Forelimb muscle (tissue), 1 donor: ENCODE measurements at places on chromosomes 4 and X. TPM values are rescaled to one million over a fixed set of nuclear protein-coding genes. Genes with fewer than 3 reads are reported as not detected.

The DCK gene
- polyA plus RNA-seq = 18.5 TPM

GRCh38 chrX:112341598-112341997, 259.0 kb upstream of the TRPC5 start:
- DNase-seq = no peak

The PPP1R2C gene
- not detected for polyA plus RNA-seq

The COMMD8 gene
- polyA plus RNA-seq = 16.1 TPM

GRCh38 chr4:123838474-123838873, 441.9 kb downstream of the SPRY1 start:
- no peak for DNase-seq

The CSAG3 gene
- not detected for polyA plus RNA-seq

GRCh38 chr4:20370274-20370673, 118.6 kb downstream of the SLIT2 start:
- no peak for DNase-seq

The CXCL10 gene
- 0.23 TPM for polyA plus RNA-seq

The PPP4R3C gene
- polyA plus RNA-seq = not detected

The PITX2 gene
- 43.4 TPM for polyA plus RNA-seq

DNA sequence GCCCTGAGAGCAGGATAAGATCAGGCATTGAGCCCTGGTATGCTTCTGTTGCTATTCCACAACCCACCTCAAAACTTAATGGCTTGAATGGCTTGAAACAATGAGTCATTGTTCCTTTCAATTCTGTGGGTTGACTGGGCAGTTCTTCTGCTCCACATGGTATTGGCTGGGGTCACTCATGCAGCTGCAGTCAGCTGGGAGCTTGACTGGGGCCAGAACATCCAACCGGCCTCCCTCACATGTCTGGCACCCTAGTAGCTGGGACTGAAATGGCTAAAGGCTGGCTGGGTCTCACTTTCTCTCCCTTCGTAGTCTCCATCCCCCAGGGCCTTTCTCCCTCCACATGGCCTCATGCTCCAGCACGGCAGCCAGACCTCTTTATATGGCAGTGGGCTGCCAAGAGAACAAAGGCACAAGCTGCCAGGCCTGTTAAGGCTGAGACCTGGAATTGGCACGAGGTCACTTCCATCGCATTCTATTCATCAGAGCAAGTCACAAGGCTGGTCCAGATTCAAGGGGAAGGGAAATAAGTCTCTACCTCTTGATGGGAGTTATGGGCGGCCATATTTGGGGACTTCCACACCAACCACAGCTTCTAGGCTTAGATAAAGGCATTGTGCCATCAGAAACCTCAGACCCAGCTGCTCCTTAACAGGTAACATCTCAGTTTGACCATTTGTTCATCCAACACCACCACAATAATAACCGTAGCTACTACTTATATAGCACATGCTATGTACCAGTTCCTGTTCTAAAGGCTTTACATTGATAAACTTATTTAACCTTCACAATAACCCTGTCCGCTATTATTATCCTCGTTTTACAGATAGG, 159.7 kb upstream of the ATP6AP2 start:
- DNase-seq = no peak

GRCh38 chr4:74097116-74097515, 1.9 kb downstream of the CXCL2 start:
- DNase-seq = no peak

DNA sequence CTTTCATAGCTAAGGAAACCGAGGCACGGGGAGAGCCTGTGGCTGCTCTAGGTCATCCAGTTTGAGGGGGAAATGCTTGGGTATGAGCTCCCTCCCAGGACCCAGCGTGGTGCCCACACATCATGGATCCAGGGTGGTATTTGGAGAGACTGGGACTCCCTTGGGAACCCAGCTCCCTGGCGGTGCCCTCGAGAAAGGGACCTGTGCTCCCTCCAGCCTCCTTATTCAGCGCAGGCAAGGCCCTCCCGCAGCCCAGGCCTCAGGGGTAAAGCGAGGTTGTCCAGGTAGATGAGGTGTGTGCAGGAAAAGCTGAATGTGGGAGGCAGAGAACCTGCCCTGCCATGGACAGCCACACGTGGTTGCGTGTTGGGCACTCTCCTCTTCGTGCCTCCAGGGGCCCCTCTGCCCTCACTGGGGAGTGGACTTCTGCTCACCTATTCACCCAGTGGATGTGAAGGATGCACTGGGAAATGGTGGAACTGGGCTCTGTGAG, 53.8 kb upstream of the GPR78 start:
- no peak for DNase-seq

GRCh38 chr4:54065282-54066087, 1.1 kb upstream of the CHIC2 start:
- no peak for DNase-seq

GRCh38 chr4:8041172-8041571, 101.5 kb upstream of the AFAP1 start:
- DNase-seq = no peak

- DNase-seq = no peak
These were observed 53.8 kb downstream of the SYNPO2 start for GRCh38 chr4:118942465-118942864.

The GBA3 gene
- not detected for polyA plus RNA-seq

DNA sequence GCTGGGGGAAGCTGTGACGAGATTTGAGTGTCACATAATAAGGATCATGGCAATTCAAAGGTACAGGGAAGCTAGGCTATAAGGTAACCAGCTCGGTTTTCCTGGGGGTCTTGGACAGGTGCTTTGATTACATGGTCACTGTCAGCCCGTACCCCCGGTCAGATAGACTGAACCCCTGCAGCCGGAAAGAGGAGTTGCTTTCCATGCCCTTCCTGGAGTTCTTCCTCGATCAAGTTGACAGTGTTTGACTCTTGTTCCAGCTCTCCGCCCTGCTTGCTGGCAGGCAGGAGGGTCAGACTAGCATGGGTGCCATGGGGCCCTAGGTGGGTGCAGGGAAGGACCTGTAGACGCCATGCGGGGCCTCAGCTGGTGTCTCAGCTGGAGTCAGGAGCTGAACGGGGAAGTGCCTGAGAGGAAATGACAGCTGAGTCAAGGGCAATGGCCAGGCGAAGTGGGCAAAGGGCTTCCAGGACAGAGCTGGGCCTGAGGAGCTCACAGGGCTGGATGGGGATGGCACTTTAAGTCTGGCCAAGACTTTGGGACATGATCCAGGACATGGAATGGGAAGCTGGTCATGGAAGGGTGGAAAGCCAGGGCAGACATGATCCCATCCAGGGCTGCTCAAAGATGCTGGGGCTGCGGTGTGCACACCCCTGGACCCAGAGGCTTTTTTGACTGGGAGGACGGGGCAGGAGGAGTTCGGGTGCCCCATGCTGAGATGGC, 1.6 kb downstream of the TMEM187 start:
- no peak for DNase-seq

GRCh38 chr4:153346031-153346430, 1.5 kb downstream of the MND1 start:
- DNase-seq = no peak

DNA sequence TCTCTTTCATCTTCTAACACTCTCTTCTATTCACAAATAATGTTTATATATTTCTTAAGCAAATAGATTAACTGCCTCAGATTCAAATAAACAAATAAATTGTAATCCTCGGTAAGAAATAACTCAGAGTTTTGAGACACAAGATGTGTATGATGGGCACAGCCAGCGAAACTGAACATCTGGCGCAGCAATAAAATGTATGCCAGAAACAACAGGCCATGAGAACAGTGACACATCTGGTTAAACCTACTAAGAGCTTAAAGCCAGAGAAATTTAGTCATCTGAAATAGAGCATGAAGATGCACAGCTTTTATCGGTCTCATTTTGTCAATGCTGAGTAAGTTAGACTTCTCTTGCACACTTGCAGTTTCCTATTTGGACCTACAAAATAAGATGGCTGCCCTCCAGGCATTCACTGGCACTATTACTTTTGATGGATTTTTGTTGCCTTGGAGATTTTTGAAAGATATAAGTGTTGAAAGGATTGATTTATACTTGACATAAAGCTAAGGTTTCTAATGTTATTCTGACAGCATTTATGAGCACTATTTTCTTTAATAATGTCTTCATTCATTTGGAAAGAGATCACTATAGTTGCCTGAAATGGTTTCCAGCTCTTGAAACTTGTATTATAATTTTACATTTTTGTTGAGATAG, 1444.0 kb downstream of the PCDH18 start:
- no peak for DNase-seq

The FGFBP1 gene
- polyA plus RNA-seq = not detected

DNA sequence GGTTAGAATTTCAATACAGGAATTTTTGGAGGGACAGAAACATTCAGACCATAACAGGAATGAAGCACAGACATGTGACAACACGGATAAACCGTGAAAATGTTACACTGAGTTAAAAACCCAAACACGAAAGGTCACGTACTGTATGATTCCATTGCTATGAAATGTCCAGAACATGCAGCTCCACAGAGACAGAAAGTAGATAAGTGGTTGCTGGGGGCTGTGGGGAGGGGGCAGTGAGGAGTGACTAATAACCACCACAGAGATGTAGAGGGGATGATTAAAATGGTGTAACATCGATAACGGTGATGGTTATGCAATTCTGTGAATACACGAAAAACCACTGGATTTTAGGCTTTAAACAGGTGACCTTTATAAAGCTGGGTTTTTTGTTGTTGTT, 8.3 kb downstream of the GPR143 start:
- no peak for DNase-seq

The RENBP gene
- 3.7 TPM for polyA plus RNA-seq

The RAB39B gene
- 0.43 TPM for polyA plus RNA-seq

The RBMXL3 gene
- not detected for polyA plus RNA-seq

DNA sequence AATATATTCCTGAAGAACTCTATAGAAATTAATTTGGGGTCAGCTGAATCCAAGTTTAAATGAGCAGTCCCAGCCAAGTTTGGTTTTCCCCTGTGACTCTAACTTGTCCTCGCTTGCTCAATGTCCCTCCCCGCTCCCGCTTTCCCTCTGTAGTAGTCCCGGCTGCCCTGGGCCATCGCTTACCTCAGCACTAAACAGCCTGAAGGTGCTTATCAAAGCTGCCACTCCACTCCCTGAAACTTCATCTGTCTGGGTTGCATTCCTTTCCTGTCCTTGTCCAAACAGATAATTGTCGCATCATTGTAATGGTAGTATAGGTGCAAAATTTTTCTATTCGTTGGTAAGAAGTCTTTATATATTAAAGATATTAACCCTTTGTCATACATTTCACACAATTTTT, 12.8 kb downstream of the SLC25A43 start:
- no peak for DNase-seq

DNA sequence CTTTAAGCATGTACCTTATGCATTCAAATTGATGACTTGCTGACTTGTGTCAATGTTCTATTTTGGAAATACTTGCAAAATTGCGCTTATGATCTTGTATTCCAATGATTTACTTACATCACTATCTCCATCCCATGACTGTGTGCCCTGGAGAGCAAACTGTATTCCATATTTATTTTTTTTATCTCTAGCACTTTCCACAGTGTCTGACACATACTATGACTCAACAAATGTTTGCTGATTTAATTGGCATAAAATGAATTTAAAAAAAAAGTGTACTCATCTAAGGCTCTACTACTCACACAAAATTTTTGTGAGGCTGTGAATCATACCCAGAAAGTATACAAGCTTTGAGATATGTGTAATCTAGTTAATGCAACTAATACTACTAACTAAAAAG, 1066.8 kb upstream of the ADGRL3 start:
- DNase-seq = no peak

The SUPT20HL1 gene
- 0.10 TPM for polyA plus RNA-seq

DNA sequence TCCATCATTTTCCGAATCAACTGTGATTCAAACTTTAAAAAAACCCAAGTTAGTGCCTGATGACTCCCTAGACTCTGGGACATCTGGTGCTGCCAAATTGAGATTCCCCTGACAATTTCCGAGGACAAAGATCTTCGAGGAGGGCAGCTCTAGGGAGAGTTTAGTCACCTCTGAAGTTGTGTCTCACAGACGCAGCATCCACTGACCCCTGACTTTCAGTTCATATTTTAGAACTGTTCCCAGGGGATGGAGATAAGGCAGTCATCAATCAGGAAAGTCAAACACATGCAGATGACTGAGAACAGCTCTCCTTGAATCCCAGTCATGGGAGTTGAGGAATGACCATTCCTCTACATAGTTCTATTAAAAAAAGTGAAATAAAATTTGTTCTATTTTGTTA, 643.9 kb downstream of the TRIML1 start:
- no peak for DNase-seq

The SMS gene
- 76.7 TPM for polyA plus RNA-seq

GRCh38 chr4:78057600-78058550, 752 bp downstream of the FRAS1 start:
- DNase-seq = no peak

DNA sequence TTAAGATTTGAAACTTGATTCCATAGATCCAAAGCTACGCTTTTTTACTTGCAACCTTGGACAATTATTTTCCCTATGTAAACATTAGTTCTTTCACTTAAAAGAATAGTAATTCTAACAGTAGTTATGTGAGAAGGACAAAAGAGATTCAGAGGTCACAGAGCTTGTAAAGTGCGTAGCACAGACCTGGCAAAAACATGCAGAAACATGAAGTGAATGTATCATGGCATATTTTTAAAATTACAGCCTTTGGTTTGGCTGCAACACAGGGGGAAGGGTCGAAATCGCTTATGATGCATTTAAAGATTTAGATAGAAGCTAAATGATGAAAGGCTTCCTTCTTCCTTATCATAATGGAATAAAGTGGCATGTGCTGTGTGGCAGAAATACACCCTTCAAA, 1068.8 kb downstream of the ARAP2 start:
- DNase-seq = no peak

DNA sequence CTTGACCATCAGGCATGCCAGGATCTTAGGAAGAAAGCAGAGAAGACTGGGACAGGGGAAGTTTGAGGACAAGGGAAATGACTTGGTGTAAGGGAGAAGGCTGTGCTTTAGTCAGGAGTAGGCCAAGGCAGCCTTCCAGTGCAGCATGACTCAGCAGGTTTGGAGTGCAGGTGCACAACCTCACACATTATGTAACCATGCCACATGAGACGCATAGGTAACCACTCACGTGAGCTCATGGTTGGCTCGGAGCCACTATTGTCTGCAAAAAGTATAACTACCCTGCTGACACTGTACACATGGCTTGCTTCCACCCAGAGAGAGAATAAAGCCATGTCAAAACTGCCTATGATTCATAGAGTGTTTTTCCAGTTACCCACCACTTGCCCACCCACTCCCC, 715.9 kb downstream of the SMARCA1 start:
- DNase-seq = no peak
